Hematopoietic multipotent progenitor cell (in vitro differentiated cells): ENCODE measurements at places on chromosomes 1 and 21.

DNA sequence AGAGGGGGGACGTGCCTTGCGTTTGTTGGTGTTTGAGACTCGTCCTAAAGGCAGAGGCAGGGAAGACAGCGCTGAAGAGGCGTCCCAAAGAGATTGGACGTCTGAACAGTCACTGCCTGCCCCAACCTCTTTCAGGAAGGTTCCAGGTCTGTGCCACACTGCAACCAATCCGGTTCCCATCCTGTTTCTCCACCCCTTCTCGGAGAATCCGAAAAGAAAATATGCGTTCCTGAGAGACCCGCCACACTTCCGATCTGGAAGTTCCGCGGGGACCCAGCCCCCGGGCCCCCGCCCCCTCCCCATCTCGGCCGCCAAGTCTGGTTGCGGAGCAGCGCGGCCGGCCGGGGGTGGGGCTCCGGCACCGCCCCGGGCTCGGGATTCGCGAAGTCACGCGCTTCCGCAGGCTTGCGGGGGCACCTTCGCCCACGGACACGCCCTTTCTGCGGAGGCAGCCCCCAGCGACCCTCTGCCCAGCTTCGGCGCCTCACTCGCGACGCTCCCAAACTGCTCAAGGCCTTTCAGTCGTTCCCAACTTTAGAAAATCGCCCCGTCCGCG lies 124.5 kb upstream of the DPYD start:
- DNase-seq, result no peak

GRCh38 chr1:23889074-23889473 lies 21.0 kb upstream of the FUCA1 start:
- DNase-seq, result no peak

GRCh38 chr1:32702599-32703478 lies at the start of gene SYNC:
Gene SYNC (minus strand): TSS chr1:32702770. CDS start chr1:32702660, 110 bp downstream.
- no peak for DNase-seq

- DNase-seq, result no peak
These were observed 61.5 kb upstream of the WLS start for GRCh38 chr1:68293609-68294366.

- DNase-seq, result no peak
These were observed 147.5 kb upstream of the SPATA6 start for GRCh38 chr1:48619539-48619938.

- no peak for DNase-seq
These were observed 126.5 kb downstream of the ADSS2 start for GRCh38 chr1:244325056-244325758.

GRCh38 chr1:112971006-112971405 lies 15.0 kb upstream of the SLC16A1 start:
- DNase-seq, result no peak

- peak; percentile 58 for DNase-seq
These were observed 19.0 kb upstream of the DUSP10 start for GRCh38 chr1:221760911-221761310.

- no peak for DNase-seq
These were observed 246.1 kb upstream of the DUSP10 start for GRCh38 chr1:221987860-221988520.

GRCh38 chr1:57464756-57465155 lies 40.9 kb upstream of the DAB1 start:
- no peak for DNase-seq

GRCh38 chr1:27349784-27350662 lies 8.2 kb downstream of the SYTL1 start:
- no peak for DNase-seq

- DNase-seq, result peak; percentile 81
These were observed 17.6 kb upstream of the CLIC4 start for GRCh38 chr1:24727501-24728216.

GRCh38 chr1:160342526-160342925 lies 524 bp downstream of the COPA start:
- DNase-seq, result peak; percentile 4

GRCh38 chr1:44784094-44785028 lies 3.6 kb downstream of the BEST4 start:
- DNase-seq, result peak; percentile 33

DNA sequence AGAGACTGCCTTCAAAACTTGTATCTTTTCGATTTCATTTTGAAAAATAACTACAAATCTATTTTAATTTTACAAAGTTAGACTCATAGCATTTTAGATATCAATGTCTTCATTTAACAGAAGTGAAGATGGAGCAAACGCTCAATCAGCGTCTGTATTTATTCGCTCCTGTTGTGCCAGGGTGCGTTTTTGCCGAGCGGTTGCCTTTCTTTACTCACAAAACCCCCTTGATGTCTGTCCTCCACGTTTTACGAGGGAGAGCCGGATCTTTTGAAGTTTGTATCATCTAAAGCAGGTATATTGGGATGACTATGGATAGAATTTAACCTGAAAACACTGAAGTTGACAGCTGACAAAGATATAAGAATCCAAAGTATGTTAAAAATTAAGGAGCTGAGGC lies 44.6 kb downstream of the MRPL39 start:
- no peak for DNase-seq

GRCh38 chr1:75100481-75101092 lies 33.6 kb upstream of the LHX8 start:
- no peak for DNase-seq

DNA sequence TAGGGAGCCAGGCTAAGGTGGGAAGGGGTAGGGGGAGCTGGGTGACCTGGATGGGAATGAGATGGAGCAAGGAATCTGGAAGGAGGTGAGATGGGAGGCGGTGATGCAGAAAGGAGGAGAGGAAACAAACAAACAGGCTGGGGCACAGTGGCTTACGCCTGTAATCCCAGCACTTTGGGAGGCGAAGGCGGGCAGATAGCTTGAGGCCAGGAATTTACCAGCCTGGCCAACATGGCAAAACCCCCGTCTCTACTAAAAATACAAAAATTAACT lies 10.8 kb downstream of the CRABP2 start:
- DNase-seq, result no peak

DNA sequence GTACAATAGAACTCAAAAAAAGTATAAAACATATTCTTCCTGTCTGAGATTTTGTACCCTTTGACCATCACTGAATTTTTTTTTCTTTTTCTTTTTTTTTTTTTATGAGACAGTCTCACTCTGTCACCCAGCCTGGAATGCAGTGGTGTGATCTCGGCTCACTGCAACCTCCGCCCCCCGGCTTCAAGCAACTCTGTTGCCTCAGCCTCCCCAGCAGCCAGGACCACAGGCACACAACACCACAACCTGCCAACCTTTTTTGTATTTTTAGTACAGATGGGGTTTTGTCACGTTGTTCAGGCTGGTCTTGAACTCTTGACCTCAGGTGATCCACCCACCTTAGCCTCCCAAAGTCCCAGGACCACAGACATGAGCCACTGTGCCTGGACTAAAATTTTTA lies 10.4 kb downstream of the SDCCAG8 start:
- DNase-seq, result no peak

DNA sequence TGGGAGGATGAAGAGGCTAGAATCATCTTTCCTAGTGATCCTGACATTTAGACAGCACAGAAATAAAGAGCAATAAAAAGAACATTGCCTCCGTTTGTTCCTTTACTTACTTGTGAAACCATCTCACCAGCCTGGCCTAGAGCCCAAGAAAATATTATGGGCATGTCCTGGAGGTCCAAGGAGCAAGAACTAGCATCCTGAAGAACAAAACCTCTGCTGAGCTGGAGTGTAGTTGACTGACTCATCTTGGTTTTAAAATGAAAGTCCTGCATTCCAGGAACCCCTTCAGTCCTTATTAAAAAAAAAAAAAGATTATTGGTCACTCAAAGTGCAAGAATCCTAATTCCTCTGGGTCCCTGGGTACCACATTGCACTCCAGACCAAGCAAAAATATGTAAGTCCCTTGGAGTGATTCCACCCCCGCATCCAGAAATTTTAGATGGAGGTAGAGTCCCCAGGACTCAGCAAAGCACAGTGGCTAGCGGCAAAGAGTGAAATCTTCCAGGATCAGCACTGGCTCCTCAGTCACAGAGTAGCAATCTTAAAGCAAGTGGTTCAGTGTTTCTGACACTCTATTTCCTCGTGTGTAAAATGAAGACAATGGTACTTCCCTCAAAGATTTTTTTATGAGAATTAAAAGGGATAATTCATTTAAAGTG lies 7.0 kb downstream of the SMCP start:
- DNase-seq, result no peak

GRCh38 chr21:39713905-39714304 lies 31.1 kb upstream of the IGSF5 start:
- DNase-seq, result no peak

- no peak for DNase-seq
These were observed 34.8 kb upstream of the AHCTF1 start for GRCh38 chr1:246966502-246966901.

DNA sequence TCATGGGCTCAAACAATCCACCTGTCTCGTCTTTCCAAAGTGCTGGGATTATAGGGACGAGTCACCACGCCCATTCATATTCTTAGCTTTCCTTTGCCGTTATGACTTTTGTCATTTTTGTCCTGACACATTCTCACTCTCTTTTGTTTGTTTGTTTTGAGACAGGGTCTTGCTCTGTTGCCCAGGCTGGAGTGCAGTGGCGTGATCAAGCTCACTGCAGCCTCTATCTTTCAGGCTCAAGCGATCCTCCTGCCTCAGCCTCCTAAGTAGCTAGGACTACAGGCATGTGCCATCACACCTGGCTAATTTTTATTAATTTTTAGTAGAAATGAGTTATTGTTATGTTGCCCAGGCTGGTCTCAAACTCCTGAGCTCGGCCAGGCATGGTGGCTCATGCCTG lies 11.8 kb upstream of the MED18 start:
- no peak for DNase-seq

DNA sequence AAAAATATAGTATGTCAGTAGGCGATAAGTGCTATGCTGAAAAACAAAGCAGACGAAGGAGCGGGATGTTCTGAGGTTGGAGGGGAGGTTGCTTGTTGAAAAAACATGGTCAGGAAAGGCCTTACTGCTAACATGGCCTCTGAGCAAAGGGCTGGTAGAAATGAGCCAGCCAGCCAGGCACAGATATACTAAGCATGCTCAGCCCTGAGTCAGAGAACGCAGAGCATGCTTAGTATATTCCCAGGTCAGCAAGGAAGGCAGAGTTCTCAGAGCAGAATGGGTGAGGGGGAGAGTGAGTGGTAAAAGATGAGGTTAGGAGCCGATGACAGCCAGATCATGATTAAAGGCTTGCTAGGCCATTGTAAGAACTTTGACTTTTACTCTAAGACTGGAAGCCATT lies 36.7 kb downstream of the ZBTB40 start:
- DNase-seq, result no peak

GRCh38 chr1:91872559-91873081 lies 13.3 kb downstream of the TGFBR3 start:
- no peak for DNase-seq
